Osteocyte (in vitro differentiated cells): ENCODE measurements at places on chromosomes 7 and 10. TPM values are rescaled to one million over a fixed set of nuclear protein-coding genes. Genes with fewer than 3 reads are reported as not detected.

DNA sequence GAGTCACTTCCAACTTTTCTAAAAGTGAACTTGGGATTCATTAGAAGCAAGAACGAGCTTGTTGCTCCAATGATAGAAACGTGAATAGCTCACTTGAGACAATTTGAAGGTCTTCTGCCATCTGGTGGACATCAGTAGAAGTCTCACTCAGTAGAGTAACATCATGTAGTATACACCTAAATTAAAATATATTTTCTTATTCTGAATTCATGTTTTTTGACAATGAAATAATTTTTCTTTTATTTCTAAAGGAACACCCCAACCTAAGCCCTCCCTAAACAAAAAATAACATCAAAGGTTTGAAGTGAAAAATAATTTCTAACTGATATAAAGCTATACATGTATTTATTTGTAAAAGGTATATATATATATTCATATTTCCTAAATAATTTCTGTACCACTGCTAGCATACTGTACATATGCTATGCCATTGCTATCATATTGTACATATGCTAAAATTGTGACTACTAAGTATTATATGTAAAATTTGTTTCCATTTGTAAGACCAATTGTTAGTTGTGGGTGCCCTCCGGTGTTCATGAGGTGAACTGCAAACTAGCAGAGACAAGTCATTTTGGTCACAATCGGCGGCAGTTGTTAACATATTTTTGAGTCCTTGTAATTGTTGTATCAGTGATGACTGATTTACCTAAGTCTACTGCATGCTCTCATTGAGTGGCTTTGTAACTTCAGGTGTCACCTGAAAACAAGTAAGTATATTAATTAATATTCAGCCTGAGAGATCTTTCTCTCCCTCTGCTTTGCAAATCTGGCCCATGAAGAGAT lies 121.9 kb downstream of the PTPRZ1 start:
- H3K27ac ChIP-seq: no peak overlapping the region
- no peaks in the 10 kb centered on the region for H3K36me3 ChIP-seq
- DNase-seq: no peak
- no peaks in the 10 kb centered on the region for H3K4me1 ChIP-seq
- H3K4me3 ChIP-seq: no peak overlapping the region

DNA sequence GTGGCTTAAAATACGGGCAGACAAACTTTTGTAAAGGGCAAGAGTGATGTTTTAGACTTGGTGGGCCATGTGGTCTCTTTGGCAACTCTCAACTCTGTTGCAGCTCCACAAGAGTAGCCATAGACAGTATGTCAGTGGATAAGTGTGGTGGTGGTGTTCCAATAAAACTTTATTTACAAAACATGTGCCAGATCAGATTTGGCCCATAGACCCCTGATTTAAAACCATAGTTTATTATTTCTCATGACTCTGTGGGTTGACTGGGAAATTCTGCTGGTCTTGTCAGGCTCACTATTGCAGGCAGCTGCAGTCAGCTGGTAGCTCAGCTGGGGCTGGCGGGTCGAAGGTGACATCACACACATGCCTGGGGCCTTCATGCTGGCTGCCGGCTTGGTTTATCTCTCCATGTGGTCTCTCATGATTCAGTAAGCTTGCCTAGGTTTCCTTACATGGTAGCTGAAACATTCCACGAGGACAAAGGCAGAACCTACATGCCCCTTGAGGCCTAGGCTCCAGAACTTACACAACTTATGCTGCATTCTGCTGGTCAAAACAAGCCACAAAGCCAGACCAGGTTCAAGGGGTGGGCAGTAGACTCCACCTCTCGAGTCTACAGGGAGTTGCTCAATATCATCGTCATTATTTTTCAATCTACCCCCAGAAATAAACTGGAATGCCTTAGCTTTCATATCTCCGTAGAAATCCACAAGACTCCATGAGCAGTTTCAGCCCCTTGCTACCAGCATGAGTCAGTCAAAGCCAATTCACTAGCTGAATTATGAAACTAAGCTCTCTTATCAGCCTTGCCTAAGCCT lies 245.7 kb downstream of the WDR11 start:
- no peaks in the 10 kb centered on the region for H3K27me3 ChIP-seq
- no peaks in the 10 kb centered on the region for H3K36me3 ChIP-seq
- peaks cover 44% of the 10 kb centered on the region for H3K4me1 ChIP-seq

- no peak overlapping the region for H3K4me3 ChIP-seq
- H3K4me1 ChIP-seq: peaks cover 37% of the 10 kb centered on the region
- H3K36me3 ChIP-seq: no peaks in the 10 kb centered on the region
- H3K27me3 ChIP-seq: no peaks in the 10 kb centered on the region
- no peak overlapping the region for H3K27ac ChIP-seq
- DNase-seq: no peak
Observed at GRCh38 chr10:70515035-70515667, 36.6 kb downstream of the PALD1 start.

- peaks cover 27% of the 10 kb centered on the region for H3K4me1 ChIP-seq
- peaks cover 4% of the 10 kb centered on the region for H3K36me3 ChIP-seq
- peak overlapping the region; percentile 83 for H3K4me3 ChIP-seq
- DNase-seq: no peak
- H3K27ac ChIP-seq: no peak overlapping the region
Observed at GRCh38 chr10:131902691-131903090, 1.9 kb downstream of the PPP2R2D start.

Gene CEP41
- 16.4 and 24.1 TPM in 2 replicates for total RNA-seq

Gene CAMK2B
- total RNA-seq: not detected in 2 replicates
